ENCODE measurements at places on chromosomes 11 and 22.

DNA sequence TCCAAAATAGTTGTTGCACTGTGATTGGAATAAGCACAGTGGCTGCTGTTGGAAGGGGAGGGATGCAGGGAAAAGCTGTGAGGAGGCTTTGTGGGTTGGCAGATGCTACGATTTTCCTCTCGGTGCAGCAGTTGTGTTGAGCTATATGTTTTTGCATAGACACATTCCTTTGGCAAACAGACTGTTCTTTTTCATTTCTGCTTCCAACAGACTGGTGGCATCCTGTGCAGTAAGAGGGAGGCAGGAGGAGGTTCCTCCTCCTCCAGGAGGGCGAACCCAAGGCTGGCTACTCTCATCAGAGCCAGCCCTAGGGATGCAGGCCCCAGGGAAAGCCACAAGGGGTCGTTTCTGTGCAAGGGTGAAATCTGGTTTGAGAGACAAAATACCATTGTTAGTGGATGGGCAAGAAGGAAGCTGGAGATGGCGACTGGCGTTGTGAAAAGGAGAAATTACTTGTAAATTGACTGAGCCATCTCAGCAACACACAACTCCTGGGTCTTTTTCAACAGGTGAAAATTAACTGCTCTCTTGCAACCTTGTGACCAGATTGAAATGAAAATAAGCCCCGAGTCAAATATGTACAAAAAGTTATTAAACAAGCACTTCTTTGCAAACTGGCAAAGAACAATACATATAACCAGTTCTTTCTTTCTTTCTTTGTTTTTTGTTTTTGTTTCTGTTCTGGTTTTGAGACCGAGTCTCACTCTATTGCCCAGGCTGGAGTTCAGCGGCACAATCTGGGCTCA is 26.5 kb upstream of the UBASH3B start:
- DNase-seq, result no peak

DNA sequence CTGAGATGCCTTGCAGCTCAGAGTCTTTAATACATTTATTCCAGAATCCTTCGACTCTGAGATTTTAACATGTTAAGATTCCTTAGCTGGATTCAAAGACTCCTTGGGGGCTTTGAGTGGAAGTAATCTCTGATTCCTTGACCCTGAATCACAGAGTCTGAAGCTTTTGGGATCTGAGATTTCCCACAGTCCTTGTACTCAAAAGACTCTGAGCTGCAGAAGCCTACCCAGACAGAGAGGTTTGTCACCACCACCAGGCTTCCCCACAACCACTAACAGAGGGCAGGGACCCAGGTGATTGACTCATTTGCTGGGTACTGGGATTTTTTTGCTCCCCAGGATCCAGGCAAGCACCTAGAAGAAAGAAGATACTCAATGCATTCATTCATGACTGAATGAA is 1.4 kb upstream of the SERPINH1 start:
- DNase-seq, result no peak

- no peak for DNase-seq
These were observed 509 bp downstream of the LAMTOR1 start for GRCh38 chr11:72102631-72102945.

GRCh38 chr11:44674809-44675208 is 52.0 kb upstream of the TSPAN18 start:
- no peak for DNase-seq

DNA sequence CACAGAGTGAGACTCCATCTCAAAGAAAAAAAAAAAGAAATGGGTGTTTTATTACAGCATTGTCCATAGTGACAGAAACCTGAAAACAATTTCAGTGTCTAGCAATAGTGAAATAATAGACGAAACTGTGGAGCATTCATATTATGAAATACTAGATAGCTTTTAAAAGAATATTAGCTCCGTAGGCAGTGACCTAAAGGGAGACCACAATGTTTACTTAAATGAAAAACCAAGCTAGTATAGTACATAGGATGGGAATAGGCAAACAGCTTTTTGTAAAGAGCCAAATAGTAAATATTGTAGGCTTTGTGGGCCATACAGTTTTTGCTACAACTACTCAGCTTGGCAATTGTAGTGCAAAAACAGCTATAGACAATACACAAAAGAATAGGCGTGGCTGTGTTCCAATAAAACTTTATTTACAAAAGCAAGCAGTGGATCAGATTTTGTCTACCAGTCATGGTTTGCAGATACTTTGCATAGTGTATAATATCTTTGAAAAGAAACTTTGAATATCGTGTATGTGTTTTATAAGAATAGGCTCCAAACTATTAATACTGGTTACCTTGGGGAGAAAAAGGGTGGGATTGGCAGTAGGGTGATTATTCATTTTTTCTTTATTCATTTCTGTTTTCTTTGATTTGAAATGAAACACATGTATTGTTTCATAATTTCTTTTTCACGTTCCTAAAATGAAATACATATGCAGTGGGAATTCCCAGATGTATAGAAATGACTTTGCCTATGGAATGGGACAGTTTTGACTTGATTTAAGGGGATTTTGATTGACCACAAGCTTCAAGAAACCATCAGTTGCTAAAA is 50.7 kb downstream of the PRR5L start:
- no peak for DNase-seq

DNA sequence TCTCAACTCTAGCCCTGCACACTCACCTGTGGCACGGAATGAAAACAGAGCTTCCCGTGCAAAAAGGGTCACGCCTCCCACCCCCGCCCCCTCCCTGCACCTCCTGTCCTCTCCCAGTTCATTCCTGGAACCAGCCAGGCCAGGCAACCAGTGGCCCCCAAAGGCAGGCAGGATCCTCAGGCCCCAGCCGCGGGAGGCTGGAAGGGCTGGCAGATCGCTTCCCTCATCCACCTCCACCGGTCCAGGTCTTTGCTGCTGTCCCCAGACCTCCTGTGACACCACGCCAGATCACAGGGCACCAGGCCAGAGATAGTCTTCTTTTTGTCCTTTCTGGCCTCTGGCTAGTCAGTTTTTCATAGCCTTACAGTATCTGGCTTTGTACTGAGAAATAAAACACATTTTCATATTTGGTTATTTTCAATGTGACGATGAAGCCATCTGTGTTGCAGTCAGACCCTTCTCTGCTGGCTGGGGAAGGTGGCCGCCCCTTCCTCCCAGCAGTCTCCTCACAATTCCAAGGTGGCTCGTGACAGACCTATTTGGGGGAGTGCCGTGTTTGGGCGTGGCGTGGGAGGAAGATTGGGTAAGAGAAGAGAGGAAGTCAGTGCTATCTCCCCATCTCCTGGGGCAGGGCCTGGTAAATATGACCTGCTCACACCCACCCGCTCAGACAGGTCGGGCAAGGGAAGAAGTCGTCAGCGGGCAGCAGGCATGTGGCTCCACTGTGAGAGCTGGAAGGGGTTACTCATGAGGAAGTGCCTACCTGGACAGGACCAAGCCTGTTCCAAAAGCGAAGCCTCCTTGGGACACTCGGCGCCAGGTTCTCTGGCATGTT is 9.1 kb downstream of the SSH3 start:
- DNase-seq, result no peak

- DNase-seq, result no peak
These were observed 7.7 kb upstream of the LTO1 start for GRCh38 chr11:69682681-69683326.

GRCh38 chr22:29071261-29072045 is 1.4 kb upstream of the KREMEN1 start:
- DNase-seq, result no peak

DNA sequence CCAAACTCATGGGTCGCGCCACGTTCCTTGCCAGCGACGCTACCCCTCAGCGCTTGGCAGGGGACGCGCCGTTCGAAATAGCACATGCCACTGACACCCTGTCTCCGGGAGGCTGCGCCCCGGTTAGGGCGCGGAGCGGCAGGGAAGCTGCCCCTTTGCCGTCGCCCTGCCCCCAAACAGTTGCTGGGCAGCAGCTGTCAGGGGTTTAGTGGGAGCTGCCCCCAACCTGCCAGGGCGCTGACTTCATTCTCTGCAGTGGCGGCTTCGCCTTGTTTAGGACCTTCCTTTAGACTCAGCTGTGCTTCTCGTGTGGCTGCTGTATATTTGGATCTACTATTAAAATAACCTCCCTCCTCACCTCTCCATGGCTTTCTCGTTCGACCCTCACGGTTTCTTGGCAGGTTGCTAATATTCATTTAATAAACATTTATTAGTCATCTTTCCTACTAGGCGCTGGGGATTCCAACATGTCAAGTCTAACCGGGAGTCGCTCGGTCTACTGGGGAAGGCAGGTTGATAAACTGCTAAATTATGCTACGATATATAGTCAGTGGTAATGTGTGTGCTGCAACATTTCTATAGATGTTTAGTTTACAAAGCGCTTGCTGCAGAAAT is 782 bp downstream of the TMEM109 start:
- no peak for DNase-seq

DNA sequence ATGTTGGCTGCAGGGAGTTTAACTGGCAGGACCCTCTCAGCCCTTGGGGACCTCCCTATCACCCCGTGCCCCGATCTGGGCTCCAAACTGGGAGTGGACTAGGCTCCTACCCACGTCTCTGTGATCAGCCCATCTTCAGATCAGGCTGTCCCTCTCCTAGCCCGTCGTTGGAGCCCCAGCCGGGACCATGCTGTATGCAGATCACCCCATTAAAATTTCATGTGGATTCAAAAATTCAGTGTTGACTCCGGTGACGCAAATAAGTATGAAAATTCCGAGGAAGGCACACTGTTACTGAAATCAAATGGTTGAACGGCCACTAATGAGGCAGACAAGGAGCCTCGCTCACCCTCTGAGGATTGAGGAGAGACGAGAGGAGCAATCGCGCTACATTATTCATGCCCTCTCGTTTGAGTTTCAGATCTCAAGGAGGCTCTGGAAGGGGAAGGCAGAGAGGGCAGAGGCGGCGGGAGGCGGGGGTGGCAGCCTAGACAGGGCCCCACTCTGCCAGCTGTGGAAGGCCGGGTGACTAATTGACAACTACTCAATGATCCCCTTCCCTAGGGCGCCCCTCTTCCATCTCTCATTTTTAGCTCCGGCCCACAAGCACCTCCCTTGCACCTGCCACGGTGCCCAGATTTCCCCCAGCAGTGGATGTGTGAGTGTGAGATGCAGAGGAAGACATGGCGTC is 255.4 kb downstream of the MIAT start:
- no peak for DNase-seq

DNA sequence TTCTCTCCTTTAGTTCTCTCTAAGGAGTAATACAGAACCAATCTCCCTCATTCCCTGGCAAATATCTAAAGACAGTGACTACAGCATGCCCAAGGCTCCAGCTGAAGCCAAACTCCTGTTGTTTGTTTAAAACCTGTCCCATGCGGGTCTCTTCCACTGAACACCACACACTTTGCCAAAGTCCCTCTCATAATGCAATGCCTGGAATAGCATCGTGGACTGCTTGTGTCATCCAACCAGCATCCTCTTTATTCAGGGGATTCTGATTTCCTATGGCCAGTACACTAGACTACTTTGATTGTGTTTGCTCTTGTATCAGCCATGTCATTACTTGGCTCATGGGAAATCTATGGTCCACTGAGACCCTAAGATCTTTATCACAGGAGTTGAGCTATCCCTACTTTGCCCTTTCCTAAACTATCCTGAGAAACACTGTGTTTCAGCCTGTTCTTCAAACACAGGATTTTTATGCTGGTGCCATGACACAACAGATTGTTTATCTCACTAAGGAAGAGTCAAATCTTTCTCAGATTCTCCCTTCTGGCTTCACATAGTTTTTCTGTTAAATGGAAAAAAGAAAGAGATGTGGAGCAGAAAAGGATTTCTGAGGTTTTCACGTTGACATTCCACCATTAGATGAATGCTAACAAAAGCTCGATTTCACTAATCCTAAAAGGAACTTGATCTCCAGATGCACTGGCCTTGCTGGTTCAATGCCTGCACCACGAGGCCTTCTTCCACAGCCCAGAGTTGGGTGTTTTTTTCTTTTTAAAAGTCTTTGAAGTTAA is 15.9 kb upstream of the IRAG1 start:
- DNase-seq, result no peak

GRCh38 chr11:102197670-102198139 is 87.5 kb downstream of the YAP1 start:
- no peak for DNase-seq

GRCh38 chr11:85539029-85539689 is 88.0 kb downstream of the DLG2 start:
- no peak for DNase-seq

DNA sequence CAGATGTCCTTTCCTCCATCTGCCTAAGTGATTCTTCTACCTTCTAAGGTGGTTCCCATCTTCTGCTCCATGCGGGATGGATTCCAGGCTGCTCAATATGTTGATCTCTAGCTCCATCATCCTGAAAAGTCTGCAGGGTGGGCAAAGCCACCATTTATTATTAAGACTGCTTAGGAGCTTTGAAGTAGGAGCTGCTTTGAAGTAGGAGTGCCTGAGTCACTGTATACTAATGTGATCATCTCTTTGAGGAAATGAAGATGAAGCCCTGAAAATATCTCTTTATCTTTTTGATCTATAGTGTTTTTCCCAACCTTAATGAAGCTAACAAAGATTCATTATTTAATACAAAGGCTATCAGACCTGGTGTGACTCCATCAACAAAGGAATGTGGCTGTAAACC is 13.1 kb downstream of the HEPHL1 start:
- DNase-seq, result no peak

DNA sequence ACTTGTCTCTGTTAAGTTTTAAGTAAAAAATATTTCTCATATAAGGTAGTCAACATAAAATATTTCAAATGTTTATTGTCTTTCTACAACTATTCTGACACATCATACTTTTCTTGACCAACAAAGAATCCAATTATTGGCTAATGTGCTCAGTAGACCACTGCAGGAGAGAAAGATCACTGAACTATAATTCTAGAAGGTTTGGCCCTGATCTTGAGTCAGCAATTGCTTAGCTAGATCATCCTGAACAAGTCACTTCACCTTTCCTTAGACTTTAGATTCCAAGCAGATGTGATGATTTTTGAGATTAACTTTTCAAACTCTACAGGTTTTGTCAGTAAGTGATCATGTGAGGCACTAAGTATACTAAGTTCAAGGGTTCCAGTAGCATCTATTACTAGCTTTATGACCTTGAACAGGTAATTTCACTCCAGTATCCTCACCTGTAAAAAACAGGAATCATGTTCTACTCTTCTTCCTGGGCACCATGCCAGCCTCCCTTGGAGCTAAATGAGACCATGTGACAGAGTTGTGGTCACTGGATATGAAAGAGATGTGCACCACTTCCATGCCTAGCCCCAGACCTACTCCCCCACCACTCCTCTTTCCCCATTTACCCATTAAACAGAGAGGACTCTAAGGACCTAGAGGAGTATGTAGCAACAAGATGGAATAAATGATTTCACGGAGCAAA is 17.3 kb downstream of the PGM2L1 start:
- peak; percentile 82 for DNase-seq

GRCh38 chr11:2203440-2204259 is 32.0 kb upstream of the TH start:
- DNase-seq, result no peak

DNA sequence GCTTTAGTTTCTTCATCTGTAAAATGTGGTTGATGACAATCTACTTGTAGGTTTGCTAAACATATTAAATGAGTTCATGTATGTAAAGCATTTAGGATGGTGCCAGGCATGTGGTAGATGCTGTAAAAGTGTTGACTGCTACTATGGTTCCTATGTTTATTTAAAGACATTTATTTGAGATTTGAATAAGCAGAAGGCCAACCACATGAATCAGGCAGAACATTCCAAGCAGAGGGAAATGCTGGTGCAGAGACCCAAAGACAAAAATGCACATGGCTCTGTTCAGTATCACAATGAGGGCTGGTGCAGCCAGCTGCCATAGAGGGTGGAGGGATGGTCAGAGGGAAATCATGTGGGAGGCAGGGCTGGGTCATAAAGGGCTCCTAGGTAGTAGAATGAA is 156.2 kb upstream of the PDGFD start:
- DNase-seq, result no peak
